ENCODE measurements at places on chromosomes 4 and X.

GRCh38 chrX:96692454-96692853 lies 7.8 kb downstream of the DIAPH2 start:
- no peak for DNase-seq

- DNase-seq = no peak
These were observed 6.9 kb upstream of the ETDC start for GRCh38 chrX:135302269-135302873.

DNA sequence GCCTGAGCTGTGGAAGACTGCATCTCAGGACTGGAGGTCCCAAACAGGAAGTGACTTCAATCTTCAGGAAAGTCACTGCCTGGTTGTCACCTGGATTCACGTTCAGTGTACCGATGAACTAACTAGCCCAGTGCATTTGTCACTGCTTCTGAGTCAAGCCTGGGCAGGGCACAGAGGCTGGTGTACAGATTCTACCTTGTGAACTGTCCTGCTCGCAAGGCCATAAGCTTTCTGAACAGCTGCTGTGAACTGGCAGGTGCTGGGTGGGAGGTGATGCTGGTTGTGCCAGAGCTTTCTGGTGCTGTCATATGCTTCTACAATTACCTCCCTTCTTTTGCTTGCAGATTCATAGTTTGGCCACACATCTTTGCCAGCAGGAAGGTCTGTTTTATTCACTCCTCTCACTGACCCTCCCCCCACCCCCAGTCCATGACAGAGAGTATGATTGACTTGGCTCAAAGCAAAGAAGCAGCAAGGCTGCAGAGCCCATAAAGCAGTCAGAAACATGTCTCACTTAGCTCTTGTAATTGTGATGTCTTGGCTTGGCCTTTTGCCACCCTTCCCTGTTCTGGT lies 40.5 kb downstream of the ZCCHC12 start:
- no peak for DNase-seq

- DNase-seq = no peak
These were observed 28.9 kb upstream of the WDR17 start for GRCh38 chr4:176036585-176037205.

DNA sequence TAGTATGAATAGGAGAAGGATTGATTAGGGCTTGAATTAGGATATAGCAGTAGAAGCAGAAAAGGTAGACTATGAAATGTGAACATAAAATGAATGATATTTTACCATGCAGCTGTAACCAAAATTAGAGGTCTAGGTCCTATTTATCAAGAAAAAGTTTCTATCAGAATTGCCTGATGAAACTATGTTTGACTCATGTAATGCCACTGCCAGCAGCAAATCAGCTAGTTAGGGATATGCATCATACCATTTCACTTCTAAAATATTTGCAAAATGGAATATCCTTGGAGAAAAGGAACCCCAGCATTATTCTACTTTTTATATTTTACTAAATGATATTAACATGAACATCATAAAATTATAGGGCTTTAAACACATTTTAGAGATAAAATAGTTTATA lies 188.4 kb downstream of the WDFY3 start:
- no peak for DNase-seq

DNA sequence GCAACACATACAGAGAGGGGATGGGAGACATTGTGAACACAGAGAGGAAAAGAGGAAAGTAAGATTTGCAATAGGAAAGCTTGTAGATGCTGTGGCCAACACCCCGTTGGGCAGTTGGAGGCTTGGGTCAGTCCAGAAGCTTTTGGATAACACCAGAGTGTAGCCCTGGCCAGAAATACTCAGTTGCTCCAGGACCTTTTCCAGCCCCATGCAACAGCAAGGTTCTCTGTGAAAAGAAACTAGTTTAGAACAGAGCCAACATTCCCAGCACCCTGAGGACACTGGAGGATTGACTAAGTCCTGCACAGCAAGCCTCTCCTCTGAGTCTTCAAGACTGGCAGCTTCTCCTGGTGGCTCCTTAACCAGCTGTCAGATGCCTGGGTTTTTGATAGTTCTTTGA lies 27.9 kb upstream of the NAF1 start:
- no peak for DNase-seq

Data from CD4-positive, alpha-beta T cell treated with Interleukin-4 for 4 hours (primary cell).